Stimulated activated CD8-positive, alpha-beta memory T cell treated with anti-CD3 and anti-CD28 coated beads, Interleukin-15, amount 100 ng/mL, for 48 hours (primary cell): ENCODE measurements at places on chromosomes 3 and 15.

GRCh38 chr15:101619615-101619865, 32.6 kb downstream of the TM2D3 start:
- no peak for DNase-seq

GRCh38 chr15:73753250-73754130, at the start of gene INSYN1:
Gene INSYN1 (minus strand): TSS chr15:73753351. CDS start chr15:73751130, 2,221 bp downstream.
- no peak for DNase-seq

DNA sequence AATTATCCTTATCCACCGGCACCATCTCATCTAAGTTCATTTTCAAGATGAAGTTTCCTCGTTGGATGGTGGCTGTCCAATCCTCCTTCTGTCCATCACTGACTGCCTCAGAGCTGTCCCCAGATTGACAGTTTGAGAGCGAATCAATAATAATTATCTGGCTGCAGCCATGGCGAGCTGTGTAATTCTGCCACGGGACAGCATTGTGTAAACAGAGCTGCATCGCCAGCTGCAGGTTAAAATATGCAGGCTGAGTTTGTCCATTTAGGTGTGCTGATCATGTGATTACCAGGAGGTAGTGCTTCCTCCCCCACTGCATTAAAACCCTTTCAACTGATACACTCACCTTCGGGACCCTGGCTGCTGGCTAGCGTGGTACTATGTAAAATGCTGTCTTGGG, 461.9 kb upstream of the ONECUT1 start:
- no peak for DNase-seq

GRCh38 chr15:85047271-85047948, 65.8 kb downstream of the PDE8A start:
- DNase-seq: no peak

GRCh38 chr3:46542344-46542743, 23.8 kb downstream of the LRRC2 start:
- no peak for DNase-seq

DNA sequence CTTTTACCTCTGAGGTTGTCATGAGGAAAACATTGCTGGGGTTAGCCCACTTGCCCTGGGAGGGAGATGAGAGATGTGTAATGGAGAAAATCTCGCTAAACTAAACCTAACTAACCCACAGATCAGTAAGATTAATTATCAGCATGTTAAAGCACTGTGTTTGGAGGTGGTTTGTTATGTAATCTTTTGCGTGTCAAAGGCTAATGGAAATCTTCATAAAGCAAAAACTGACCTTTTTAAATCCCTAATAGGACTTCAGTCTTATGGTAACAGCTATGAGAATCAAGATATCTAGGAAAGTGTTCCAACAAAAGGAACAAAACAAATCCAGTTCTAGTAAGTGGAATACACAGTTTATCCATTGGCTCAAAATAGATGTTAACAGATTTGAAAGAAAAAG, 102.7 kb downstream of the PLOD2 start:
- no peak for DNase-seq

- DNase-seq: no peak
These were observed 460.4 kb upstream of the SGO1 start for GRCh38 chr3:20646425-20646824.

DNA sequence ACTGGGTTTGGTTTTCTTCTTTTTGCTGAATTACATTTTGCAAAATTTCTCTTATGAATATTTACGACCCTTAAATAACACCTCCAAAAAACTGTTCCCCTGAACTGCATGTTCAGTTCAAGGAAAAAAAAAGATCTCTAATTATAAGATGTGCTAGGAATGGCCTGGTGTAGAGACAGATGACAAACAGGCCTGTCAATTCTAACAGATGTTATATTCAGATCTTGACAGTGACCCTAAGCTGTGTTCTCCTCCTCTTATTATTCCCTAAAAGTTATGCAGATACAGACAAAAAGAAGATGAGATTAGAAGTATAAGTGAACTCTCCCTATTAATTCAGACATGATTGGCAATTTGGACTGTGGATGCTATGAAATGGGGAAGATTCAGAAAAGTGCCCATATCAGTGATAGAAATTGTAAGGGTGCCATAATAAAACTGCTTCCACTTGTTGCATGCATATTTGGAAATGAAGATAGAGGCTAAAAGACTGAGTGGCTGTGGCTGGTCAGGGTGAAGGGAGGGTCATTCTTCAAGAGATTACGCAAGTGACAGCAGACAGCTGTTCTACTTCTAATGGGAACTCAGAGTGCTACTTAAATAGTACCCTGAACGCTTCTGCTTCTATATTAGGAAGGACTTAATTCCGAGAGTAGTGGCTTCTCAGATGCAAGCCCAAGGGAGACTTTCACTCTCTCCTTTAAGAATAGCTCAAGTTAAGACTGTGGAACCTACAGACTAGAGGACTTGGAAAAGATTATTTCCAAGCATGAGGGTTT, 75.5 kb downstream of the ADAMTS9 start:
- DNase-seq: no peak

GRCh38 chr3:67018105-67018788, 20.1 kb downstream of the KBTBD8 start:
- DNase-seq: no peak

- no peak for DNase-seq
These were observed 13.1 kb downstream of the COL8A1 start for GRCh38 chr3:99651531-99651930.

- no peak for DNase-seq
These were observed 77.3 kb upstream of the PHLDB2 start for GRCh38 chr3:111781561-111782446.

- DNase-seq: no peak
These were observed 156.0 kb downstream of the PDE8A start for GRCh38 chr15:85137489-85138168.
